CD8-positive, alpha-beta memory T cell (primary cell): ENCODE measurements at places on chromosomes 5 and 9. TPM values are rescaled to one million over a fixed set of nuclear protein-coding genes. Genes with fewer than 3 reads are reported as not detected.

Gene CDH9
- not detected for total RNA-seq

GRCh38 chr5:107673039-107673367 lies 2.3 kb upstream of the EFNA5 start:
- peaks cover 33% of the 10 kb centered on the region for H3K27me3 ChIP-seq
- DNase-seq, result no peak
- peaks cover 18% of the 10 kb centered on the region for H3K4me1 ChIP-seq
- no peaks in the 10 kb centered on the region for H3K36me3 ChIP-seq
- peak overlapping the region; percentile 60 for H3K4me3 ChIP-seq

DNA sequence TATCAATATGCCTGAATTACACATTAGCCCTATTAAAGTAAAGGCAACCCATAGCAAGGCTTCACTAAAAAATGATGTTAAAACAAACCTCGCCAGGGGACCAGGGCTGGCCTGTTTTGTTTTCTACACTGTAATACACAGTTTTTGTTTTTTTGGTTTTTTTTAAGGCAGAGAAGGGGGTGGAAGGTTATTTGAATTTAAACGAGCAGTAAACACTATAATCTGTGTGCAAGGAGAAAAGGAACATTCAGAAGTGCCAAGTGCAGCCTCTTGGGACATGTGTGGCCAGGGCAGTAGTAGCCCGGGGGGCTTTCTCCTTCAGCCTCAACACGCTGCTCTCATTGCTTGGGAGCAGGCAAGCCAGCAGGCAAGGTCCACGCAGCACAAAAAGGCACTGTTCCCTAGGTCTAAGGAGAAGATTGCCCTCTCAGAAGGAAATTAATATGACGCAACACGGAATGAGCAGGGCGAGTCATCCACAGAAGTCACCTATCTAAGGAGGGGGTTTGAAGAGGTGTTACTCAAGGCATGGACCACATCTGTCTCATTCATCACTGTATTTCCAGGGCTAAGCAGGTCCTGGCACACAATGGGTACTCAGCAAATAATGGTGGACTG lies 16.2 kb downstream of the SIL1 start:
- H3K36me3 ChIP-seq, result no peaks in the 10 kb centered on the region
- no peaks in the 10 kb centered on the region for H3K4me1 ChIP-seq
- H3K27me3 ChIP-seq, result no peaks in the 10 kb centered on the region
- H3K4me3 ChIP-seq, result no peak overlapping the region
- no peak for DNase-seq

Gene TBC1D9B
- 74.8 TPM for total RNA-seq

GRCh38 chr9:126465977-126466376 lies 139.3 kb downstream of the MVB12B start:
- no peak for DNase-seq
- H3K4me3 ChIP-seq, result no peak overlapping the region
- H3K36me3 ChIP-seq, result no peaks in the 10 kb centered on the region
- no peak overlapping the region for H3K27ac ChIP-seq
